ENCODE measurements at places on chromosomes 5 and 9.

- DNase-seq = no peak
Measured at GRCh38 chr5:158060212-158060611, 201.3 kb upstream of the CLINT1 start.

- no peak for DNase-seq
Measured at GRCh38 chr9:28155671-28156070, 582.4 kb upstream of the C9orf72 start.

GRCh38 chr5:121087560-121087959 lies 623.5 kb downstream of the PRR16 start:
- no peak for DNase-seq

GRCh38 chr9:98074115-98074990 lies 17.8 kb downstream of the NANS start:
- no peak for DNase-seq

GRCh38 chr5:72883850-72884249 lies 67.4 kb downstream of the TNPO1 start:
- DNase-seq = no peak

- DNase-seq = no peak
Measured at GRCh38 chr5:159106569-159107282, 7.0 kb upstream of the EBF1 start.

DNA sequence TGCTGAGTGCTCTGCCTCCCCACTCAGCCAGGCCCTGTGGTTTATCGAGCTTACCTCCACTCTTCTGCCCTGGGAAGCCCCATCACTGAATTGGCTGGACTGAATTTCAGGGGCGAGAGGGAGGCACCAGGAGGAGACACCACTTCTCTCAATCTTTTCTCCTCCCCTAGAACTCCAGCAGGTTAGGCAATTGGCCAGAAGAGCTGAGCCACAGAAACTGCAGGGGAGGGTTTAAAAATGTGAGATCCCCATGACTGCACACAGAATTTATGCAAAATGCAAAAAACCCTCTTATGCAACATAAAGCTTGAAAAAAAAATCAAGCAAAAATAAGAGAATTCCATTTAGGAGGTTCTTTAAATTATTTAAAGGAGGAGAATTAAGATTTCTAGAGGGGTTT lies 29.9 kb downstream of the TUT7 start:
- DNase-seq = no peak

- DNase-seq = no peak
Measured at GRCh38 chr9:113176803-113177202, 26.0 kb downstream of the SLC31A2 start.

- no peak for DNase-seq
Measured at GRCh38 chr9:107612136-107612535, 122.6 kb upstream of the KLF4 start.

GRCh38 chr5:101966476-101966875 lies 329.6 kb downstream of the SLCO4C1 start:
- DNase-seq = no peak
